ENCODE measurements at places on chromosomes 12 and 14. TPM values are rescaled to one million over a fixed set of nuclear protein-coding genes. Genes with fewer than 3 reads are reported as not detected.

The MYRFL gene
- total RNA-seq: not detected

- DNase-seq: no peak
Measured at GRCh38 chr14:64549791-64550620, at the start of gene PPP1R36. Gene PPP1R36 (plus strand): TSS chr14:64549961. CDS start chr14:64549998, 37 bp downstream.

- DNase-seq: no peak
Measured at GRCh38 chr12:101108130-101108529, 101.9 kb downstream of the SLC5A8 start.

GRCh38 chr12:120200364-120200800 lies 529 bp downstream of the RPLP0 start:
- DNase-seq: no peak

Measured in PC-3 (cell line).